ENCODE measurements at places on chromosomes 13 and 19.

DNA sequence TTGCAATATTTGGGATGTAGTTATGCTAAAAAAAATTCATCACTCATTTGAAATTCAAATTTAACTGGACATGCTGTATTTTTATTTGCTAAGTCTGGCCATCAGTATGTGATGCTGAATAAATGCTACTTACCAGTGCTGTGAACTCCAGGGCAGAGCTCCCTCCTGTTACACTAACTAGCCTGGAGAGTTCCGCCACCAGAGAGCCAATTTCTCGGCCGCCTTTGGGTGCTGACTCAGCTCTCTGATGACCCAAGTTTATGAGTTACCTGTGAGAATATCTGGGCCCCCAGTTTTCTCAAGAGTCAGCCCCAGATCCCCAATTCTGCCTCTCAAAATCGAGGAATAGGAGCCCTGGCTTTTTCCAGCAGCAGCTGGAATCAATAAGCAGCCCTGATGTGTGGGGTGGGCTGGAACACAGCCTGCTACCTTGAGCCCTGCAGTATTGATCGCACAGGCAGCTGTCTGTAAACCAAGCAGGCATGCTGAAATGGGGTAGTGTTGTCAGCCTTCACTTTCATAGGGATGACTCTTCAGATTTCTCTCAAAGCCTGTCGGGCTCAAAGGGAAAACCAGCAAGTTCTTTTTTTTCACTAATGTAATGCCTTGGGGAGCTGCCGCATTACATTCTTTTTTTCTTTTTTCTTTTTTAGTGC lies 113.7 kb downstream of the DNAJC15 start:
- DNase-seq, result no peak

DNA sequence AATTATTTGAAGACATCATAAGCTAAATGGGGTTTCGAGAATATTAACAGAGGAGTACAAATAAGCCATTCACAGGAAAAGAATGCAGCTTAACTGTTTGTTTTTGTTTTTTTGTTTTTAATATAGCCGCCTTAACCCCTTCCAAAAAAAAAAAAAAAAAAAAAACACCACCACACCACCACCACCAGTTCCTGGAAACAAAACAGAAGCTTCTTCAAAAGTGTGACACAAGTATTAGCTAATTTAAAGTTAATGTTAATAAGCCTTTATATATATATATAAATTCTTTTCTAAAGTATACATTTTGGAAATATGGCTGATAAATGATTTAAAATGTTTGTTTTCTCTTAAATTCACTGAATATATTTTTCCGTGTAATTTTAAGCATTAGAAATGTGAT lies 1.4 kb downstream of the RAP2A start:
- DNase-seq, result no peak

- DNase-seq, result no peak
Measured at GRCh38 chr13:75993823-75994222, 357.7 kb downstream of the LMO7 start.

- no peak for DNase-seq
Measured at GRCh38 chr19:54255105-54255775, 1.8 kb downstream of the LILRB5 start.

Measured in vagina (tissue), 2 donors.